CD8-positive, alpha-beta T cell (primary cell): ENCODE measurements at places on chromosomes 7 and 10.

DNA sequence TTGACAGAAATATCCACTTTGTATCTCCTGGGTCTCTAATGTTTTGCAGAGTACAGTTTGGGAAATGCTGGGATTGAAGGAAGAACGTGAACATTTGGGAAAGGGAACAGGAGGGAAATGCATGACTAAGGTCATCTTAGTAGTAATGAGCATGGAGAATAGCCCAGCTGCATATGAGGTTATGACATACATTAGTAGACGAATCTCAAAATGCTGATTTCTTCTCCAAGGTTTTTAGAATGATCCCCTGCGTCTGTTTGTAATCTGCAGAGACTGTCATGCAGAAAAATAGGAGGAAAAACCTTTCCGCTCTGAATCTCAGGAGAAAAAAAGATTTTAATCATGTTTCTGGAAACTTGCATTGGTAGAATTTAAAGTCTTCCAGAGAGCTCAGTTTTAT lies 133.6 kb downstream of the PPP1R9A start:
- no peak for DNase-seq

GRCh38 chr7:2072042-2072441 lies 160.7 kb downstream of the MAD1L1 start:
- peak; percentile 51 for DNase-seq

DNA sequence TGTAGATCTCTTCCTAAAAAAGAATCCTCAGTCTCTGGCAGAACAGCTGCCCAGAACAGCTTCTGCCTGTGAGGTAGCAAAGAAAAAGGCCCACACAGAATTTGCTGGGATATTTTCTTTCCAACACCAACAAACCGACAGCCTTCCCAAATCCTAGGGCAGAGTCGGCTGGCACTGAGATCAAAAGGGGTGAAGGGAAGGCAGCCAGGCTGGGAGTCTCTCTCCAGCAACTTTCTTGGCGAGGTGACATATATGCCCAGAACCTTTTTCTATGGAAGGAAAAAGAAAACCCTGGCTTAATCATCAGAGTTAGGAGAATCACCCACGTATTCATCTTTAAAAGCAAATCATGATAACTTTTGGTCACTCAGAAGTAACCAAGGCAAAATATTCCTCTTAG lies 279.6 kb downstream of the DNAJB6 start:
- DNase-seq = no peak

DNA sequence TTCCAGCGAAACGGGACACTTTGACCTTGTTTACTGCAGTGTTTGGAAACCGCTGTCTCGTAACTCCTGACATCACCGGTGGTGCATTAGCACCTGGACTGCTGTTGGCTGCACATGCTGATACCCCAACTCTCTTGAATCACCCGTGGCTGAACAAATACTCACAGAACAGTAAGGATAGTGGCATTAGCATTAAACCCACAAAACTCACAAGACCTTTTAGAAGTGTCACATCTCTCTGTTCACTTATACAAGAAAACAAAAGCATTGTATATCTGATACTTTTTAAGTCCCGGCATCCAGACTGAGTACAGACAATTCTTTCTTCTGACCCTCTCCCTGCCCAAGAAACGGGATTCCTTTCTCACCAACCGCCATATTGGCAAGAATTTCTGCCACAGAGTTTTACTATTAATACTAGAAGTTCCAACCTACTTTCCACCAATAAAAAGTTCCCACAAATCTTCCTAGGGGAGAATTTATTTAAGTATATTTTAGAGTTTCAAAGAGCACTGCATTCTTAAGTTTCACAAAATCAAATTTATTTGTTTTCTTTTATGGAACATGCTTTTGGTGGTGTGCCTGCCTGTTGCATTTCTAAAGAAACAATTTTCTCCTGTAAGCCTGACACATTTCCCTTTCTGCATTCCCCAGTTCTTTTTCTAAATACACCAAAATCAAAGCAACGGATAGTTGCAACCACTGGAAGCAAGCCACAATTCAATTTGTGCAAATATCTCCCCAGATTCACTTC lies 208.4 kb upstream of the KLF14 start:
- no peak for DNase-seq

- no peak for DNase-seq
Observed at GRCh38 chr10:37975401-37975991, 951 bp downstream of the ZNF25 start.

- DNase-seq = no peak
Observed at GRCh38 chr7:115851291-115851690, 179.3 kb downstream of the TFEC start.

GRCh38 chr10:79459243-79459642 lies 13.8 kb upstream of the ZCCHC24 start:
- no peak for DNase-seq

- DNase-seq = no peak
Observed at GRCh38 chr10:3925184-3925583, 140.2 kb upstream of the KLF6 start.

DNA sequence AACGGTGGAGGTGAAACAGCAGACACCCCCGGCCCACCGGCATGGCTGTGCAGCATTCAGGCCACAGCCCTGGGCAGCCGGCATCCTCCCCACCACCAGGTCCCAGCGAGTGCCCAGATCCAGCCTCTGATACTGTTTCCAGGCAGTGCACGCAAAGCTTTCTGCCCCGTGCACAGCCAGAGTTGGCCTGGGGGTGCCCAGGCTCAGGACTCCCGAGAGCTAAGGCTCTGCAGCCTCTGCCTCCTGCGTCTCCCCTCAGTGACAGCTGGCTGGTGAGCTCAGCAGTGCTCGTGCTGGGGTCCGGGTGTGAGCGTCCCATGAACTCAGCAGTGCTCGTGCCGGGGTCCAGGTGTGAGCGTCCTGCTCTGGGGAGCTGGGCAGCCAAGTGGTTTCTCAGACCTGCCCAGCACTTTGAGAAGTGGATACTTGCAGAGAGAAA lies 65.4 kb downstream of the CFAP46 start:
- DNase-seq = no peak

DNA sequence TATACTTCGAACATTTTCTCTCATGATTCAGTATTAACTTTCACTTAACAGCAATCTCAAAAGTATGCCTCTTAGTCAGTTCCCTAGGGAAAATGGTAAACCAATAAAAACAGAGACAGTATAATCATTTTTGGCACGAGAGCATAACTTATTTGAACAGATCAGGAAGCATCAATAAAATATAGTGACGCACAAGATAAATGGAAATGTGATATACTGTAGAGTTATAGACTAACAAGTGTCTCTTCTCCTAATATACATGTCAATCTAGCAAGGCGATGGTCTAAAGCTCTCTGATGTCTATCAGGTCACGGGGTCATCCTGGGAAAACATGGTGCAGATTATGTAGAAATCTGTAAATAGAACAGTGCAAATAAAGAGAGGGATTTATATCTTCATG lies 131.6 kb downstream of the HGF start:
- DNase-seq = no peak

GRCh38 chr10:80500572-80501380 lies 36.9 kb upstream of the SH2D4B start:
- peak; percentile 62 for DNase-seq

- no peak for DNase-seq
Observed at GRCh38 chr7:124379296-124379695, 346.4 kb upstream of the TMEM229A start.

GRCh38 chr7:5591278-5591874 lies 167.7 kb upstream of the TNRC18 start:
- no peak for DNase-seq

- no peak for DNase-seq
Observed at GRCh38 chr10:101072923-101073322, 11.1 kb downstream of the KAZALD1 start.
